ENCODE measurements at places on chromosomes 13 and 19.
A peak's percentile ranks its signal among the peaks of the same experiment; 100 is the strongest.

DNA sequence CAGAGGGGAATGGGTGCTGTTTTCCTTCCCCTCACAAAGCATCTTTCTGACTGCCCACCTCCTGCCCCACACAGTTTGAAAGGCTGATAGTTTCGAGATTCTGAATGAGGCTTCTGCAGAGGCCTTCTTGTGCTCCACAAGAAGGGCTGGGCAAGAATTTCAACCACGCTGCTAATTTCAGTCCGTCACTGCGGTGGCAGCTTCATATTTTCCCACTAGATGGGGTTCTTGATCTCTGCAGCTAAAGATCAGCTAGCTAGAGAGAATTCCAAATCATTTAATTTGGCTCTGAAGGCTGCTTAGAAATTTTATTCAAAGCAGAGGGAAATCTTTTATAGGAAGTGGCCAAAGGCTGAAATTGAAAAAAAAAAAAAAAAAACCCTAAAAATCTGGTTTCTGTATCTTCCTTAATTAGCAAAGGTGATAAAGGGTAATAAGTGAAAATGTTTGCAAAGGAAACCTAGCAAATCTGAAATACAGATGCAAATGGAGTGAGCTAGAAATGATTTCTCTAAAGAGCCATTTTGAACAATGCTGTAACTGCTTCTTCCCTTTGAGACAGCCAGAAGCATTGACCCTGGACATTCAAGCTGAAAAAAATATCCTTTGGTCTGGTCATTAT, 38.0 kb upstream of the C13orf42 start:
- no peak for DNase-seq

DNA sequence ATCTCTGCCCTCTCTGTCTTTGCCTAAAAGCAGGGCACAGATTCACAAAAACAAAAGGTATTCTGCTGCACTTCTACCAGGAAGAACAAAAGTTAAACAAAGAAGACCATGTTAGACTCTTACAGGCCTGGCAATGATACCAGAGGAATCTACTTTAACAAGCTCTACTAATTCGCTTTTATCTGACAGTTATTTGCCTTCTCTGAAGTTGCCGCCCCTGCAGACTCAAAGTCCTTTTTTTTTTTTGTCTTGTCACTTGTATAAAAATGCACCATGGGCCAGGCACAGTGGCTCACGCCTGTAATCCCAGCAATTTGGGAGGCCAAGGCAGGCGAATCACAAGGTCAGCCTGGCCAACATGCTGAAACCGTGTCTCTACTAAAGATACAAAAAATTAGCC, 176.5 kb upstream of the UBL3 start:
- DNase-seq, result no peak

DNA sequence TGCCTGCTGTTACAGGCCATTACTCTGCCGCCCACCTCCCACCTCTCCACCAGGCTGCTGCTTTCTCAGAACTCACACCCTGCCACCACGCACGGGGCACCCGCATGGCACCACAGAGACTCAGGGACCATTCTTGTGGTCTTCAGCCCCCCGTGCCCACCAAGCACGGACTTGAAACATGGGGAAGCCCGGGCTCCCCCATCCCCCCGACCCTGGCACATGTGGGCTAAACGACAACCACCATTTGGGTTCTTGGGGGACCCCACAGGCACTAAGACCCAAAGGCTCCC, 23.1 kb upstream of the TINCR start:
- DNase-seq, result no peak

DNA sequence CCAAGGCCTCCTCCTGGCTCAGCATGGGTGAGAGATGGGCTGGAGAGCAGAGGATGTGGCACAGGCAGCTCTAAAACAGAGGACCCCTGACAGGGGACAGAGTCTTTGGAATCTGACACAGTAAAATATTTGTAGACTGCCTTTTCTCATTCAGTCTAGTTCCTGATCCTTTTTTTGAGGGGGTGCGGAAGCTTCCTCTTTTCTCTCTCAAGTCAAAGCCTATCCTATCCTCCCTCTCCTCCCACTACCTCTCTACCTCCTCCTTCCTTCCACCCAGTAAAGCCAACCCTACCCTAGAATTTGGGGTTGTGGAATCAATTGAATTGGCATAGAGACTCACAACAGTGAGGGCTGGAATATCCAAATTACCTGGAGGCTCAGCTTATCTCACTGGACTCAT, 82.0 kb downstream of the TEX26 start:
- DNase-seq, result no peak

DNA sequence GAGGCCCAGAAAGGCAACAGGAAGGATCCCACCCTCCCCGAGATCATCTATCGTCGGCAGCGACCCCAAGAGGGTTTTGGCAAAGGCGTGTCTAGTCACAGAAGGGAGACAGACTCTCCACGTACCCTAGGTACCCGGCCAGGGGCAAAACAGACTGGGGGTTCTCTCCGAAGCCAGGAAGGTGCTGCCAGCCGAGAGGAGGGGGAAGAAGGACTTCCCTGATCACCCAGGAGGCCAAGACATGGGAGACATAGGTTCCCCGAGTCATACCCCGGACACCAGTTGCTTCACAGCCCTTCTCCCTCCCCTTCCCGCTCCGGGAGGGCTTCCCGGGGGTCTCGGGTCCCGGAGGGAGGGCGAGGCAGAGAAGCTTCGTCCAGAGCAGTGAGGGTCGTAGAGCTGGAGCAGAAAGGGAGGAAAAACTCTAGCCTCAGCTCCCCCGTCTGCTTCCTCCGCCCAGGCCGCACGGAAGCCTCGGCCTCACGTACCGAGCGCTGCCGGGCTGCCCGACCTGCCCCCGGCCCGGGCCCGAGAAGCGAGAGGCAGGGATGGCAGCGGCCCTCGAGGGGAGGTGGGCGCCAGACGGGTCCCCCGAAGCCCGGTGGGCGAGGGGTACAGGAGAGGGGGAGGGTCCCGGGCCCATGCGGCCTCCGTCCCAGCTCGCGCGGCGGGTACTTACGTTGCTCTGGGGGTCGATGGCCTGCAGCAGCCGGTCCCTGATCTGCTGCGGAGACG, 644 bp downstream of the MED26 start:
- DNase-seq, result peak; percentile 26

DNA sequence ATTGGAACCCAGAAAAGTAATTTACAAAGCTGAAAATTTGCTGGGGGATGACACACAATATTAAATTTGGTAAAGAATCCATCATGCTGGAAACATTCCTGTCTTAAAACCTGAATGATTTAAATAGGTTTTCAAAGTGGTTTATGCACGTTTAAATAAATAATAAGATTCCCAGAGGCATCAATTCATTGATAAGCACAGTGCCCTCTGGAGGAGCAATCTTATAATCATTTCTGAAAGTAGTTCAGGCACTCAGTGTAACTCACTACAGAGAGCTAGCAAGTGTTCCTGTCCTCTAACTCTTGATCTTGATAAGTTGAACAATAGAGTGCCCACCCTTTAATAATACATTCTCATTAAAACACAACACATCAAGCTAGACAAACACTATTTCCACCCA, 43.5 kb upstream of the SHISA2 start:
- DNase-seq, result no peak

GRCh38 chr19:35739275-35740107, 2.8 kb downstream of the IGFLR1 start:
- no peak for DNase-seq

DNA sequence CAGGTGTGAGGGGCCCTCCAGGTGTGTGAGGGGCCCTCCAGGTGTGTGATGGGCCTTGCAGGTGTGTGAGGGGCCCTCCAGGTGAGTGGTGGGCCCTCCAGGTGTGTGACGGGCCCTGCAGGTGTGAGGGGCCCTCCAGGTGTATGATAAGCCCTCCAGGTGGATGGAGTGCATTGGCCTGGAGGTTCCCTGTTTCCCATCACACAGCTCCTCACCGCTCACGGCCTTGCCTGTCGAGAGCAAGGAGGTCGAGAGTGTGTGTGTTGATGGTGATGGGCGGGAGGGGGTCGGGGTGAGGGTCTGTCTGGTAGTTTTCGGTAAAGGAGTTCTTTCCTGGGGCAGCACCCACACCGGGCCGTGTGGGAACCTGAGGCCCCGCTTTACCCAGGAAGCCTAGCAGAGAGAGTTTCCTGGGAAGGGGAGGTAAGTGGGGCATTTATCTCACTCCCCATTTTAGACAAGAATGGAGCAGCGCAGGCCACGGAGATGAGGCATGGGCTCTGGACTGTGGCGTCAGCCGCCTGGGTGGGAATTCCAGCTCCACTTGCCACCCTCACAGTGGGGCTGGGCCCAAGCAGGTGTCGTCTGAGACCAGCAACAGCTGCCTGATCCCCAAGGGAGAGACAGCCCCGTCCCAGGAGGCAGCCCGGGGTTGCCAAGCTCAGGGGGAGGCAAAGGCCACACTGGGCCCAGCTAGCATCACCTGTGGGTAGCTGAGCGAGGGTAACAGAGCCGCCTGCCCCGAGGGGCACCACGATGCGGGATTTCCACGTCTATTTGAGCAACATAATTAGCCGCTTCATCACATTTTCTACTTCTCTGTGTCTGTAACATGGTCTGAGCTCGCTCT, 10.9 kb upstream of the GAS6 start:
- no peak for DNase-seq

GRCh38 chr13:36530050-36530789, 97.9 kb downstream of the CCNA1 start:
- no peak for DNase-seq

DNA sequence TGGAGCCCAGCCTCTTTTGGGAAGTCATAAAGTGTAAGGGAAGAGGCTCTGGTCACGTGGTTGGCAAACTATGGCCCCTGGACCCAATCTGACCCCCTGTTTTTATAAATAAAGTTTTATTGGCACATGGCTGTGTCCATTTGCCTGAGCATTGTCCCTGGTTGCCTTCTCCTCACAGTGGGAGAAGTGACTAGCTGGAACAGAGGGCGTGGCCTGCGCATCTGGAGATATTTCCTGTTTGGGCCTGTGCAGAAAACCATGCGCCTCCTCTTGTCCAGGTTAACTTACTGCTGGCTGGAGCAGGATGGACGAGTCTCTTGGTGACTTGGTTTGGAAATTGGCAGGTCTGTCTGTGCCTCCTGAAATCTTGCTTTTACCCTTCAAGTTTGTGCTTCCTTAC, 48.3 kb downstream of the KDM4B start:
- DNase-seq, result no peak

DNA sequence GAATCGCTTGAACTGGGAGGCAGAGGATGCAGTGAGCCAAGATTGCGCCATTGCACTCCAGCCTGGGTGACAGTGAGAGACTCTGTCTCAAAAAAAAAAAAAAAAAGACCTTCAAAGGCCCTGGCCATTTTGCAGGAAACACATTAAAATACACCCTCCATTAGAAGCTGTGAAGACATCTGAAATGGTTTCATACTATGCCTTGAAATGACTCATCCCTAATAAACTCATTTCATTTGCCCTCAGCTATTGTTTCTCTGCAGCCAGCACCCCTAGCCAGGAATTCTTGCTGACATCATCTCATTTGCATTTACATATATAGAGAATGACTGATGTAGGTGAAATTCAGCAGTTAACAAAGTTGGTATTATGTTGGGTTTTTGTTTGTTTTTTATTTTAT, 8.7 kb downstream of the EML2 start:
- peak; percentile 37 for DNase-seq

All from activated naive CD8-positive, alpha-beta T cell treated with anti-CD3 and anti-CD28 coated beads for 36 hours (primary cell).